ENCODE measurements at places on chromosomes 11 and 22.
A peak's percentile ranks its signal among the peaks of the same experiment; 100 is the strongest.

DNA sequence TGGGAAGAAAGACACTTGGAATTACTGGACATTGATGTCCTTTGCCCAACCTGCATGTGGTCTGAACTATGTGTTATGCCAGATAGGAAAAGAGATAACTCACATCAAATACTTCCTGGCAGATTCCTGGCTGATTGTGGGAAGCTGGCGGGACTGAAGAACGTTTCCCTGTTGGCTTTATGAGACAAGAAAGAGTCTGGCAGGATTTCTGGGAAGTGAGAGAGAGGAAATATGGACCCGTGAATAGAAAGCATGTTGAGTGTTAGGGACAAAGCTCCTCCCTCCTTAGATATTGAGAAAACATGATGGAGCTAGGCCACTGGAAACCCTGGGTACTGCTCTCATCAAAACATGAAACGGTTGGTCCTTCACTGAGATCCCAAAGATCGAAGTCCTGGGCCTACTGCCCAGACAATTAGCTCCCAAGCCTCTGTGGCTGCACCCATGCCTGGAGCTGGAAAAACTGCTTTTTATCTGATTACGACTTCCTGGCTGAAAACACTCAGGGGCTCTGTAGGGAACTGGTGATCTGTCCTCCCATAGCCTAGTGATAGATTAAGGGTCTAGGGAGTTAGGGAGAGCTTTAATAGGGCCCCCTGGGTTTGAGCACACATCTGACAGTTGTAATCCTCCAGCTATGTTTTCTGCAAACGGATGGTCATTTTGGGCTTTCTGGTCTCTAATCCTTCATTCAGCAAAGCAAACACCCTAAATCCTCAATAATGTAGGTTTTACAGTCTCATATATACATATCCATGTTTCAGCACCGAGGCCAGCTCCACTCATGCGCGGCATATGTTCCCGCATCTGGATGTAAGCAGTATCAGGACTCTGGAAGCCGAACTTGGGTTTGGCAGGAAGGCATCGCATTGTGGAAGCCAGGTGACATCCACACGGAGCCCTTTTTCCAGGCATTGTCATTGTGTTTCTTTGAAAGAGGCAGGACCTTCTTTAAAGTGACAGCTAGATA lies 6.1 kb upstream of the B3GAT1 start:
- DNase-seq, result no peak

- no peak for DNase-seq
Observed at GRCh38 chr22:47000888-47001287, 238.4 kb downstream of the TBC1D22A start.

DNA sequence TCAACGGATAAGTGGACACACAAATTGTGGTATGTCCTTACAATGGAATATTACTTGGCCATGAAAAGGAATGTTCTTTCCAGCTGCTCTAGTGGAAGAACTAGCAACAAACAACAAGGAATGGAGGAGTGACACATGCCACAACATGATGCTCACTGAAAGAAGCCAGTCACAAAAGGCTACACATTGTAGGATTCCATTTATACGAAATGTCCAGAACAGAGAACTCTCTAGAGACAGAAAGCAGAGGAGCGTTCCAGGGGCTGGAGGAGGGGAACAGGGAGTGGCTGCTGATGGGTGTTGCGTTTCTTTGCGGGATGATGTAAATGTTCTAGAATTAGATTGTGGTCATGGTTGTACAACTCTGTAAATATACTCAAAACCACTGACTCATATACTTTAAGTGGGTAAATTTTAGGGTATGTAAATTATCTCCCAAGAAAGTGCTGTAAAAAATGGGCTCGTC lies 32.4 kb upstream of the PDGFB start:
- DNase-seq, result no peak

GRCh38 chr11:31387379-31387778 lies 17.7 kb downstream of the DNAJC24 start:
- DNase-seq, result no peak

DNA sequence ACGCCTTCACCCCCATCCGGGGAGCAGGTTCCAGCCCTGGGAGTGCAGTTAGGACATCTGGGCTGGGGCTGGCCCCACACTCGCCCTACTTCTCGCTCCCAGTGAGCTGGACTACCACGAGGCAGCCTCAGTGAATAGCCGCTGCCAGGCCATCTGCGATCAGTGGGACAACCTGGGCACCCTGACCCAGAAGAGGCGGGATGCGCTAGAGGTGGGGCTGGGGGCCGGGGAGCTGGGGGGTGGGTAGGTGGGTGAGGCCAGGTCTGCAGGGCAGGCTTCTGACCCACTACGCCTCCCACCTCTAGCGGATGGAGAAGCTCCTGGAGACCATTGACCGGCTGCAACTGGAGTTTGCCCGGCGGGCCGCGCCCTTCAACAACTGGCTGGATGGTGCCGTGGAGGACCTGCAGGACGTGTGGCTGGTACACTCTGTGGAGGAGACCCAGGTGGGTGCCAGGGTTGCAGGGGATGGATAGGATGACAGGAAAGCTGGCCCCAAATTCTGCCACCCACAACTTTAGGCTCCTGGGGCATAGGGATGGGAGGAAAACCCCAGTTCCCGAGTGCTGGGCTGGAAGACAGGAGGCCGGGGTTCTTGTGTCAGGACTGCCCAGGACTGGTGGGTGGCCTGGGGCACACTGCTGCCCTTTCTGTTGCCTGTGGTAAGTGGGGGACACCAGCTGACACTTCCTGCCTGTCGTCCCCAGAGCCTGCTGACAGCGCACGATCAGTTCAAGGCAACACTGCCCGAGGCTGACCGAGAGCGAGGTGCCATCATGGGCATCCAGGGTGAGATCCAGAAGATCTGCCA lies 8.3 kb downstream of the CTSF start:
- DNase-seq, result no peak

- peak; percentile 84 for DNase-seq
Observed at GRCh38 chr22:41857155-41857859, 24.4 kb downstream of the SREBF2 start.

- DNase-seq, result no peak
Observed at GRCh38 chr11:11968511-11969280, 39.7 kb downstream of the DKK3 start.

DNA sequence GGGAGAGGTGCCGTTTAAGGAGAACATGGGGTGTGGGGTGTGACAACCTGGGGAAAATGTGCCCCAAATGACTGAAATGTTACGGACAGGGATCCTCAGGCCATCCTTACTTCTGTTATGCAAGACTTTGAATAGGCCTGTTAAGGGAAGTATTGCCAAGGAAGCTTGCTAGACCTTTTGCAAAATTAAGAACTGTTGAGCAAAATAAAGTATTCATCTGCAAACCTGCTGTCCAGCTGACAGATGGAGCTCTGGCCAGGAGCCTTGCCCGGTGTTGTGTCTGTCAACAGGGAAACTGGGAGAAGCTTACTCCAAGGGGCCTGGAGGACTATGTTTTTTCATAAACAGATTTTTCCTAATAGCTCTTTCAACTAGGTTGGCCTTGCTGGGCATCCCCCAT lies 48.0 kb downstream of the FAT3 start:
- no peak for DNase-seq

DNA sequence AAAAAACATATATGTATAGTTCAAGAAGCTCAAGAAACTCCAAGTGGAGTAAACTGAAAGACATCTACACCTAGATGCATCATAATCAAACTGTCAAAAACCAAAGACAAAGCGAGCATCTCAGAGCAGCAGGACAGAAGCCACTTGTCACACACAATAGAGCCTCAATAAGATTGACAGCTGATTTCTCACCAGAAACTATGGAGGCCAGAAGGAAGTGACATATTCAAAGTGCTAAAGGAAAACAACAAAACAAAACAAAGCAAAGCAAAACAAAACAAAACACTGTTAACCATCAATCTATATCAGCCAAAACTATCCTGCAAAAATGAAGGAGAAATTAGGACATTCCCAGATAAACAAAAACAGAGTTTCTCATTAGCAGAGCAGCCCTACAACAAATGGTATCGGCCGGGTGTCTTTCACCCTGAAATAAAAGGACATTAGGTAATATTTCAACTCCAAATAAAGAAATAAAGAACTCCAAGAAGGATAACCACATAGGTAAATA lies 65.8 kb upstream of the SEPTIN5 start:
- DNase-seq, result no peak

DNA sequence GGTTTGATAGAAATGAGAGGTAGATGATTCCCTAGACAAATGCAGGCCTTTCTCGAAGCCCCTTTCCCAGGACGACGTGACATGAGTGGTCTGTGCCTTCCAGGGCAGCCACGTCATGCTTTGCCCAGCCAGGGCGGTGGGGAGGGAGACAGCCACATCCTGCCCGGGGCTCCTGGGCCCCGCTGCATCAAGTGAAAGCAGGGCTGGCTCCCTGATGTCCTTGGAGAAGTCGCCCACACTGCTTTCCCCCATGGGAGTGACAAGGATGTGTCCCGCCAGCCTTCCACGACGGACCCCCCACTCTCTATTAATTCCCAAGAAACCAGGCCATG lies 13.2 kb downstream of the PPARA start:
- DNase-seq, result no peak

GRCh38 chr22:29458551-29458950 lies 20.2 kb downstream of the RFPL1 start:
- no peak for DNase-seq

DNA sequence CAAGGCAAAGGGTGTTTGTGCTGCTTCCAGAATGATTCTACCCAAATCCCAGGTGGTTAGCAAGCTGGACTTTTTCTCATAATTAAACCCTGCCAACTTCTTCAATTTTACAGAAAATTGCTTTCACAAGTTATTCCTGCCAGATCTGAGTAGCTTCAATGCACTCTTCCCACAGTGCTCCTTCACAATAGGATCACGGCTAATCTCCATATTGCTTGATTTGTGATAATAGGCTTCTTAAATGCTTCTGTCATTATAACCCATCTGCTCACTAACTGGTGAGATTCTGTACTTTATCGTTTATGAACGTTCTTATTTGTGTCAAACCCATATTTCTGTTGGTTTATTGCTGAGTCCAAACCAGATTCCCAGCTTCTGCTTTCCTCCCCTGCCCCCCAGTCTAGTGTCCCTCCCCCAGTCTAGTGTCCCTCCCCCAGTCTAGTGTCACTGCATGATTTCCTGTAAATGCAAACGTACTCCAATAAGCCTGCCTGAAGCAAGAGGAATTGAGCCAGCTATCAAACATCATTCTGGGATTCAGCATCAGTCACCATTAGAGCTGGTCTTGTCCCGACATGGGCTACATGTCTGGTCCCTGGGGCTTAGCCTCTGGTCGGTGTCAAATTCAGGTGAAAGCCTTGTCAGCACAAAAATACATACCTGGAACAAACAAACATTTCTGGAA lies 14.0 kb downstream of the MMP3 start:
- no peak for DNase-seq

GRCh38 chr22:45503050-45503815 lies 550 bp downstream of the FBLN1 start:
- DNase-seq, result no peak

GRCh38 chr11:46392421-46393230 lies 1.1 kb upstream of the CHRM4 start:
- peak; percentile 64 for DNase-seq

GRCh38 chr11:119144825-119145486 lies 3.9 kb upstream of the ABCG4 start:
- DNase-seq, result no peak

- no peak for DNase-seq
Observed at GRCh38 chr22:43894122-43894521, 2.3 kb upstream of the PNPLA5 start.

- peak; percentile 84 for DNase-seq
Observed at GRCh38 chr11:77066229-77067042, at the start of gene CAPN5. CAPN5 (plus strand) TSS chr11:77066971; CDS start chr11:77084887, 17,916 bp downstream.

DNA sequence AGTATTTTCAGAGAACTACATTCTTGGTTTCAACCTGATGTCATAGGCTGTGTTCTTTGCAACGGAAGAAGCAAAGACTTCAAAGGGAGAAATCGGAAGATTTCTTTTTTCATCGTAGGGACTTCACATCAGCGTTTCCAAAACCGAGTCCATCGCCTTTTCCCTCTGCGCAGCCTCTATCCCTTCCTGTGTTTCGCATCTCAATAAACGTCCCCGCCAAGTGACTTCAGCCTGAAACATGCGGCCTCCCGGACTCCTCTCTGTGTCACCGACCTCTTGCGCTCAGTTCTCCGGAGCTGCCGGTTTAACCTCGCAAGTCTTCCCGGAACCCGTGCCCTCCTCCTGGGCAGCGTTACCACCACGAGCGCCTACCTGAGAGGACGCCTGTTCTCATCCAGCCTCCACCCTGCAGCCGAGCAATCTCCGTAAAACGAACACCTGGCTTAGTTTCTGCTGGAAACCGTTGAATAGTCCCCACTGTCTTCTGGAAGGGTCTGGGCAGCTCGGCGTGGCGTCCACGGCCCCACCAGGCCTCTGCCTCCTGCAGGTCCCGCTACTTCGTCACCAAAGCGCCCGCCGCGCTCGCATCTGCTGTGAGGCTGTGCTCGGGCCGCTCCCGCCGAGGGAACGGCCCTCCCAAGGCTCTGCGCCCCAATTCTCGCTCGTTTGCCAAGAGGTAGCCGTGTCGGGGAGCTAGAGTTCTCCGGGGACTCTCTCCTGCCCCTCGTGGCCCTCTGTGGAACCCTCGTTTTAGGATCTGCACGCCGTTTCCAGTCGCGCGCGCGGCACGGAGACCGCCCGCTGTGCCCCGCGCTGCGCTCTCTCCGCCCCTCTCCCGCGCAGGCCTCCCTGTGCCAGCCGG lies at the start of gene GLB1L3:
Gene GLB1L3, plus strand, starts transcription at position 846 of the 862 bp plus-strand sequence. CDS start 362 bp downstream, outside the sequence.
- peak; percentile 79 for DNase-seq

DNA sequence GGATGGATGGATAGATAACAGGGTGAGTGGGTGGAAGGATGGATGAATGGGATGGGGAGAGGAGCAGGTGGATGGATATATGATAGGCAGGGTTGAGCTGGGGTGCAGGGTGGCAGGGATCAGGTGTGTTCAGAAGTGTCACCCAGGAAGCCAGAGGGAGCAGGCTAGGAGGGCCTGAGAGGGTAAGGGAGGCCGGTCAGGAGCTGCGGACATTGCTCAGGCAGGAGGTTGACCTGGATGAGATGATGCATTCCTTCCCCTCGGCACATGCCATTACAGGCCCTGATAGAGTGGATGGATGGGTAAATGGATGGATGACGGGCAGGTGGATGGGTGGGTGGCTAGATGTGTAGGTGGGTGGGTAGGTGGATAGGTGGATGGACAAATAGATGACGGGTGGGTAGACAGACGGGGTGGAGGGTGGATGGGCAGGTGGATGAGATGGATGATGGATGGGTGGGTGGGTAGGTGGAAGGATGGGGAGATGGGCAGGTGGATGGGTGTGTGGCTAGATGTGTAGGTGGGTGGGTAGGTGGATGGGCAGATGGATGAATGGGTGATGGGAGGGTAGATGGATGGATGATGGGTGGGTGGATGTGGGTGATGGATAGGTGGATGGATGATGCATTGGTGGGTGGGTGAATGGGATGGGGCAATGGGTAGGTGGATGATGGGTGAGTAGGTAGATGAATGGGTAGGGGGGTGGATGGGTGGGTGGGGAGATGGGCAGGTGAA lies 8.0 kb downstream of the DHCR7 start:
- DNase-seq, result no peak

DNA sequence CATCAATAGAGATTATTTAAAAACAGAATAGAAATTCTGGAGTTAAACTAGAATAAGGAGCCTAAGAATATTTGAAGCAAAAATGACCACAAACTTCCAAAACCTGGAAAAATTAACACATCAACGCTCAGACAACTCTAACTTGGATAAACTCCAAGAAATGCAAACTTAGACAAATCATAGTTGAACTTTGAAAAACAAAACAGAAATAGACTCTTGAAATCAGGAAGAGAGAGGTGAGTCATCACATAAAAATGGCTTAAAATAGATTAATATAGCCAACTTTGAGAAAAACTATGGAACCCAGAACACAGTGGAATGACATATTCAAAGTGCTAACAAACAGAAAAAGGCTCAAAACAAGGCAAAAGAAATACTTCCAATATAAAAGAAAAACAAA lies 974.2 kb downstream of the JRKL start:
- no peak for DNase-seq

Data from activated CD4-positive, alpha-beta T cell treated with anti-CD3 and anti-CD28 coated beads for 4 hours (primary cell).